T-cell (primary cell): ENCODE measurements at places on chromosomes 4 and X. TPM values are rescaled to one million over a fixed set of nuclear protein-coding genes. Genes with fewer than 3 reads are reported as not detected.
A peak's percentile ranks its signal among the peaks of the same experiment; 100 is the strongest.

GRCh38 chrX:76971393-76972376 lies 475.5 kb upstream of the FGF16 start:
- DNase-seq = no peak

- DNase-seq = peak; percentile 78
These were observed 53.8 kb downstream of the ZFYVE28 start for GRCh38 chr4:2364654-2365053.

- no peak for DNase-seq
These were observed 73.1 kb downstream of the FAT1 start for GRCh38 chr4:186650401-186651180.

GRCh38 chr4:183284965-183285364 lies 35.1 kb downstream of the CLDN22 start:
- DNase-seq = no peak

- no peak for DNase-seq
These were observed 144.4 kb downstream of the GLRA2 start for GRCh38 chrX:14673764-14674163.

GRCh38 chr4:2042947-2043395 lies 16.2 kb upstream of the NAT8L start:
- no peak for DNase-seq

DNA sequence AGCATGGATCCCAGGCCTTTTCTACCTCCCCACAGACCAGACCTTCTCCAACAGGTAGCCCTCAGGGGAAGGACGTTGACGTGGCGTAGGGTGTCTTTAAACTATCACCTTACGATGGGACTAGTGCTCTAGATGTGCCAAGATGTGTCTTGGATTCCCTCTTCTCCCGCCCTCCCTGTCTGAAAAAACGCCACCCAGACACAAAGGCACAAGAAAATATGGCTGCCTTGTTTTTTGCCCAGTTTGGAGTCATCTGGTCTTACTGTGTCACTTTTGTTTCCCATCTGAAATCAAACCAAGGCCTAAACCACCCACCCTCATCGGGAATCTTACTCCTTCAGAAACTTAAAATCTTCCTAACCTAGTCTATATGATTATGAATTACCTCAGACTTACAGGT lies 235.4 kb downstream of the OR13H1 start:
- DNase-seq = no peak

Gene SUPT20HL1
- not detected for total RNA-seq

DNA sequence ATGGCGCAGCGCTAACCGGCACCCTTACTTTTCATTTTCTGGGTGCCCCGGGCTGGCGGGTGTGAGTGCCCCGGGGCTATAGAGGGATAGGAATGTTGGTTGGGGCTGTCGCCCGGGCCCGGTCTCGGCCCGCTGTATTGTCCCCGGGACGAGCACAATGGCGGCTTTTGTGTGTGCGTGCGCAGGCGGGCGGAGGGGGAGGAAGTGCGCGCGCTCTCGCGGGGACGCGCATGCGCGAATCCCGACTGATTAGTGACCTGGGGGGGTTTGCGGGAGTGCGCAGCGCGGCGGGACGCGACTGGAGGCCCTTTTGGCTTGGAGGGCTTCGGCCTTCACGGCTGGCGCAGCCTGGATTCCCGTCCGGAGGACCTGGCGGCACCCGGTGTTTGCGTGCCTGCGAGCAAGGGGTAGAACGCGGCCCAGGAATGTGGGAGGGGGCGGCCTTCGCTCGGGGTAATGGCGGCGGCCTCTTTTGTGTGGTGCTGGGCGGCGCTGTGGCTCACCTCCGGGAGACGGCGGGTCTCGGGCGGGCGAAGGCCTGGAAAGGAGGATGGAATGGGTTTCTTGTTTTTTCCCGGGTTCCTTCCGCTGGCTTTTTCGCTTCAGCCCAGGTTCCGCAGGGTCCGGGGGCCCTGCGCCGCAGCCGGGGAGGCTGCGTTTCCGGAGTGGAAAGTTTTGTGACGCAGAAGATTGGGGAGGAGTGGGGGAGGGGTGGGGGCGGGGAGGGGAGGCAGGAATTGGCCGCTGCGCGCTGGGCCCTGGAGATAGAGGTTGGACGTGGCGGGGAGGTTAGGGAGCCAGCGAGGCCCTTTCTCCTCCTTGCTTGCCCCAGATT lies 618 bp downstream of the DDX3X start:
- DNase-seq = peak; percentile 86
